ENCODE measurements at places on chromosomes 1 and 21. TPM values are rescaled to one million over a fixed set of nuclear protein-coding genes. Genes with fewer than 3 reads are reported as not detected.

AGO3 gene
- 8.2 TPM for total RNA-seq

S100A8 gene
- not detected for total RNA-seq

FGR gene
- not detected for total RNA-seq

RAB3GAP2 gene
- total RNA-seq, result 12.7 TPM

PIK3CD gene
- total RNA-seq, result 6.6 TPM

KRTAP13-1 gene
- not detected for total RNA-seq

COL6A1 gene
- 23.6 TPM for total RNA-seq

SMPDL3B gene
- total RNA-seq, result 1.3 TPM

RPTN gene
- total RNA-seq, result not detected

HEYL gene
- 2.8 TPM for total RNA-seq

ANGPTL3 gene
- not detected for total RNA-seq

KMO gene
- total RNA-seq, result 0.90 TPM

KRTAP21-2 gene
- total RNA-seq, result not detected

MRPS6 gene
- 46.6 TPM for total RNA-seq

BSND gene
- not detected for total RNA-seq

ELAPOR1 gene
- total RNA-seq, result 0.51 TPM

SYPL2 gene
- total RNA-seq, result 0.13 TPM

IL12RB2 gene
- not detected for total RNA-seq

SLC66A1 gene
- 22.4 TPM for total RNA-seq

NTNG1 gene
- total RNA-seq, result not detected

RAB42 gene
- total RNA-seq, result 1.9 TPM

C1orf210 gene
- not detected for total RNA-seq

LIN28A gene
- 0.03 TPM for total RNA-seq

PCAT6 gene
- total RNA-seq, result 3.0 TPM

MNDA gene
- not detected for total RNA-seq

C1orf87 gene
- not detected for total RNA-seq

OR2T2 gene
- not detected for total RNA-seq

RNF207 gene
- 12.8 TPM for total RNA-seq

SPRR1B gene
- total RNA-seq, result not detected

ANKRD35 gene
- not detected for total RNA-seq

NBPF6 gene
- total RNA-seq, result not detected

SLC45A1 gene
- 3.0 TPM for total RNA-seq

KDF1 gene
- not detected for total RNA-seq

SPRR2B gene
- not detected for total RNA-seq

MAP10 gene
- total RNA-seq, result 1.2 TPM

KIF21B gene
- total RNA-seq, result 3.5 TPM

VASH2 gene
- 3.8 TPM for total RNA-seq

MRTO4 gene
- total RNA-seq, result 70.7 TPM

DCST1 gene
- not detected for total RNA-seq

OVAAL gene
- total RNA-seq, result not detected

DIRAS3 gene
- total RNA-seq, result 1.3 TPM

GJA8 gene
- total RNA-seq, result not detected

AMPD2 gene
- 24.4 TPM for total RNA-seq

FAM151A gene
- total RNA-seq, result not detected

EPS15 gene
- total RNA-seq, result 14.6 TPM

INKA2 gene
- total RNA-seq, result 1.9 TPM

RNU1-4 gene
- total RNA-seq, result not detected

HTR6 gene
- total RNA-seq, result 0.22 TPM

FAM76A gene
- 4.4 TPM for total RNA-seq

MTF2 gene
- 17.1 TPM for total RNA-seq

MINDY1 gene
- total RNA-seq, result 2.7 TPM

IFI44L gene
- total RNA-seq, result not detected

RAB3B gene
- 5.5 TPM for total RNA-seq
